CD4-positive, CD25-positive, alpha-beta regulatory T cell (primary cell): ENCODE measurements at places on chromosomes 12 and 14. TPM values are rescaled to one million over a fixed set of nuclear protein-coding genes. Genes with fewer than 3 reads are reported as not detected.

DNA sequence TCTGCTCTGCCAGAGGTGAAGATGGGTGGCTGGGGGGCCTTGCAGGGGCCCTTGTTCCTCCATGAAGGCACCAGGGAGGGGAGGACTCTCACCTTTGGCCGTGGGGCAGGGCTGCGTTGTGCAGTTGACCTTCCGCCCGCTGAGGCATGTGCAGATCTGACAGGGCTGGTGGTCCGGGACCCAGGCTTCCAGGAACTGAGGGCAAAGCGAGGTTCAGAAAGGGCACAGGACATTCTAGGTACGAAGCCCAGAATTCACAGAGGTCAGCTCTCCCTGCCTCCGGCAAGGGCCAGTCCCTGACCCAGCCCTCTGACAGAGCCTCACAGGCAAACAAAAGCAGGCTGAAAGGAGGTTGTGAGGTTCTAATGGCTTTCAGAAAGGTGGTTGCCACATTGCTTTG, 40.4 kb upstream of the ANO2 start:
- DNase-seq: no peak

- DNase-seq: no peak
These were observed 8.5 kb upstream of the SYNJ2BP start for GRCh38 chr14:70425354-70425753.

DNA sequence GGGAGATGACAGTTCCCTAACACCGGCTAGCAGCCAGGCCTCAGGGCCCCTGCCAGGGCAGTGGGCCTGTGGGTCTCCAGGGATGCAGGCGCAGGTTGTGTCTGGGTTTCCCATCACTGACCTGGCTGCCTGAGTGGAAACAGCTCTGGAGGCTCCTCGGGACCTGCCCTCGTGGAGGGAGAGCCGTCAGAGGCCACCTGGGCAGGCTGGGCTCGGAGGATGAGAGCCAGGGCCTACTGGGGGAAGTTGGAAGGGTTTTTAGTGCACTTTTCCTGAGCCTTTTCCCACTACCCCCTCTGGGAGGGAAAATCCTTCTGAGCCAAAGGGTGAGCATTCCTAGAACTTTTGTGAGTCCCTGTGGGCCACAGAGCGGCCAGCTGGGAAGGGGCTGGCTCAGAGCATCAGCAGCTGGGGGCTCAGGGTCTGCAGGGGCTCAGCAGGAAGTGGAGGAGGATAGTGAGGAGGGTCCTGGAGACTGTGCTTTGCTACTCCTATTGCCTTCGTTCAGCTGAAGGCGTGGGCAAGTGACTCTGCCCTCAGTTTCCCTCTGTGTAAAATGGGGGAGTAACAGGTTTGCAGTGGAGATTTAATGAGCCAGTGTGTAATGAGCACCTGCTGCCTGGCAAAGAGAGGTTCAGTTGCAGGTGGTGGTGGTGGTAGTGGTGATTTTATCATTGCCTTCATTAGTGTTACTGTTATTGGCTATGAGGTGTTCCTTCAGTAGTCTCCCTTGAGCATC, 1.8 kb downstream of the SH2B3 start:
- no peak for DNase-seq

DNA sequence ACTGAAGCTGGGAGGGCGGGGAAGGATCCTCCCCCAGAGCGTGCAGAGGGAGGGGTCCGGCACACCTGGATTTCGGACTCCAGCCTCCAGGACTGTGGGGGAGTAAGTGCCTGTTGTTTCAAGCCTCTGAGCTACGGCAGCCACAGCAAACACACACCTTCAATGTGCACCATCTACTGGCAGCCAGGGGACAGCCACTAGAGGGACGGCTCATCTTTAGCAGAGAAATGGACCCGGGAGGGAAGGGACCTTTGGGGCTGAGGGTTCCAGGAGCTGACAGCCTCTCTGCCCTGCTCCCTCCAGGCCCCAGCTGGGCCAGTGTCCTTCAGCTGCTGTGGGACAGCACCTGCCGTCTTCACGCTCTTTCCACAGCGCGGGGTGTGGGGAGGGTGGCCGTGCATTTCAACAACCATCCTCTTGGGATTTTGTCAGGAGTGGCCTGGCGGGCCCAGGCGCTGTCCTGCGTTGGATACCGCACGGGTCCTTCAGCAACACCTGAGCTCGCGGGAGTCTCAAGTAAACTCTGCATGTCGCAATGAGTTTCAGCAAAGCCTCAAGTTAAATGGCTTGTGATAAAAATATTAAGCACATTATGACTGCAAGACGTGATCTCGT, 209.2 kb upstream of the C14orf180 start:
- peak; percentile 23 for DNase-seq

GRCh38 chr14:34713681-34714319, 593 bp downstream of the CFL2 start:
- DNase-seq: peak; percentile 39

DNA sequence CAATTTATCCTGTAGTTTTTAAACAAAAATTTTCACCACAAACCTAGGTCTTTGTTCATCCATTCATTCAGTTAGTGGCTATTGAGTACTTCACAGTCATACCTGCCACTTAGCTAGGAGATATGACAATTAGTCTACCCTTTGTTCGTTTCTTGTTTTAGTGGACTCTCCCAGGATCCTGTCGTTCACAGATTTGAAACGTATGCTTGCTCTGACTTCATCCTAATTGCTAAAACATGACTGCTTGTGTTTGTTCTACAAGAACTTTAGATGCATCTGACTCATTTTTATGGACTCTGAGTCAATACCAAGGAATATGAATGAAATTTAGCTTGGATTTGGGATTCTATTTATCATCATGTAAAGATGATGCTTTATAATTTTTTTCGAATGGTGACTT, 69.5 kb downstream of the TBC1D30 start:
- DNase-seq: no peak

- no peak for DNase-seq
These were observed 14.0 kb upstream of the NDUFA12 start for GRCh38 chr12:95017482-95017881.

CARMIL3 gene
- 0.52 TPM for total RNA-seq

AQP6 gene
- total RNA-seq: not detected

DNA sequence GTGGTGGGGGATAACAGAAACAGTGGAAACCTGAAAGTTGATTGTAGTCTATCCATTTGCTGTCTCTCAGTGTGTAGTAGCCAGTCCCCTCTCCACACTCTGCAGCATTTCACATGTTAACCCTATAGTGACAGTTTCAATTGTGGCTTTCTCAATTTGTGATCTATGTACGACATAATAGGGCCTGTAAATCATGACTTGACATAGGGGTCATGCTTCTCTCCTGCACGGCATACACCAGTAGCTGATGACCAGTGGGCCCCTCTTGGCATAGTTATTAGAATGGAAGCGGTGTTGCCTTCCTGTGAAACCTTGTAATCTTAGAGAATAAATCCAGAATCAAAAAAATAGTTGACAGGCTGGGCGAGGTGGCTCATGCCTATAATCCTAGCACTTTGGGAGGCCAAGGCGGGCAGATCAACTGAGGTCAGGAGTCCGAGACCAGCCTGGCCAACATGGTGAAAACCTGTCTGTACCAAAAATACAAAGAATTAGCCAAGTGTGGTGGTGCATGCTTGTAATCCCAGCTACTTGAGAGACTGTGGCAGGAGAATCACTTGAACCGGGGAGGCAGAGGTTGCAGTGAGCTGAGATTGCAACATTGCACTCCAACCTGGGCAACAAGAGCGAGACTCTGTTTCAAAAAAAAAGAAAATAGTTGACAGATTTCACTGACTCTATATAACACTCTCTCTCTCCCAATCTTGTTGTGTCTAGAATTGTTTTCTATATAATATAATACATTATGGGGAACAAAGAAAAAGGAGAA, 44.6 kb upstream of the VSX2 start:
- DNase-seq: no peak

DNA sequence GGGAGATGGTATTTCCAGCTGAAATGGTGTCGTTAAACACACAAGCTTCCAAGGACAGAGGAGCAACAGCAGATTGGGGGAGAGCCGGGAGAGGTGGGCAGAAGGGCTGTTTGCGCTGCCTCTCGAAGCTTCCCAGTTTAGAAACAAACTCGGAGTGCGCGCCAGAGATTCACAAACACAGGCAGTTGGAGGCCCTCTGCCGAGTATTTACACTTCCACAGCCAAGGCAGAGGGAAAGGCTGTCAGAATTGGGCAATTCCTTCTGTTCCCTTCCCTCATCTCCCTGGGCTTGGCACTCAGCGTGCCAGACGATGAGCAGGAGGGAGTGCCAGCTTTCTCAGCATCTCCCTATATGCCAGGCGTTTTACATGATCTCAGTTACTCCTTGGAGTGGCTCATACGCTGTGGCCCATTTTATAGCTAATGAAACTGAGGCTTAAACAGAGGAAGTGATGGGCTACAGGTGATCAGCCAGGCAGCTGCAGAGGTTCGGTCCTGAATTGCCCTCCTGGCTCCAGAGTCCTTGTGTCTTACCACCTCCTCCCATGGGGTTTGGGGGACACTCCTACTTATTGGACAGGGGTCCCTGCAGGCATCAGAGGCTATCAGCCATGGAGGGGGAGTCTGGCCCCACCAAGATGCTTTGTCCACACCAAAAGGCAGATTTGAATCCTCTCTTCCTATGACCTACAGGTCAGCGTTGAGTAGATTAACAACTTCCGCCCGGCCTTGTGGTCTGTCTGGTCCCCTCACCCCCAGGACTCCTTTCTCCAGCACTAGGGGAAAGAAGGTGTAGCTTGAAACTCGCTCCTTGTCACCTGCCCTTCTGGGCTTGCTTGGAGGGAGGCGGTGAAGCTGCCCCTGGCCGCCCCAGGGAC, 3.1 kb downstream of the FAM222A start:
- DNase-seq: no peak

- DNase-seq: peak; percentile 69
These were observed 23.8 kb upstream of the LRTM2 start for GRCh38 chr12:1796515-1797010.

GRCh38 chr14:77045238-77046162, 17.0 kb upstream of the IRF2BPL start:
- no peak for DNase-seq

DNA sequence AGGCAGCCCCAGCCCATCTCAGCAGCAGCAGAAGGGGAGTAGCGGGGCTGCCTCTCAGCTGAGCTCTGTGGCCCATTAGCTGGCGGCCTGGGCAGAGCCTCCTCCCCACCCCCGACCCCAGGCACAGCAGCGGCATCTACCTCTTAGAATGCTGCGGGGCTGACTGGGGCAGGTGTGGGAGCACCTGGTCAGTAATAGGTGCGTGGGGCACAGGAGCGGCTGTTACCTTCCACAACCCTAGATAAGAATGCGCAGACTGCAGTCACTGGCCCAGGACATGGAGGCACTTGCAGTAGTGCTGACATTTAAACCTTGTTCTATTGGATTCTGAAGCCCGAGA, 35.6 kb downstream of the SYNE3 start:
- no peak for DNase-seq

DNA sequence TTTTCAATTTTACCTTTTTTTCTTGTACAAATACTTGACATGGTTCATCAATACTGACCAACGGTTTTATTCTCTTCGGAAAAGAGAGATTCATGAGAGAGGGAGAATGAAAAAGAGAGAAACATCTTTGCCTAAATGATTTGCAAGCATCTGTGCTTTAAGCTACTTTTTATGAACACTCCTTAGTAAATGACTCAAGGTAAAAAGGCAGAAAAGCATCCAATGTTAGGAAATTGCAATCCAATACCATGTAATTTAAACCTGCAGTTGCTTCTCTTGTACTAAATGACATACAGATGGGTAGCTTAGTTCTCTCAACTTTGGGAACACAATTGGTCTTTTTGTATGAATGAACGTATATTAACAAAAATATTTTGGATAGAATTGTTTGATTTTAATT, 46.1 kb downstream of the MSRB3 start:
- DNase-seq: no peak
